Suprapubic skin (tissue), 4 donors: ENCODE measurements at places on chromosomes 2 and 18. TPM values are rescaled to one million over a fixed set of nuclear protein-coding genes. Genes with fewer than 3 reads are reported as not detected.

DNA sequence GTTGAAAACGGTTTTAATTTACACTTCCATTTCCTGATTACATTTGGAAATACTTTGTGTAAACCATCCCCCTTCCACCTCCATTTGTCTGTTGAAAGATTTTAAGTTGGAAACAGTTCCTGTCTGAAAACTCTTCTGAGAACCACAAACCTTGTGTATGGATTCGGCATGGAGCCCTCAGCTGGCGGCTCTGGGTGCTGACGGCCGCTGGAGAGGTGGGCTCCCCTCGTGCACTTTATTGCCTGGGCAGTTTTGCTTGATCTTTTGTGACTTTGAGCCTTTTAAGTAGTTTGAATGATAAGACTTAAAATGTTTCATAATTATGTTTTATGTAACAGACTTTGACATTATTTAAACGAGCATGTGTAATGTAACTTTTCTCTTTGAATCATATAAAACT lies 11.1 kb downstream of the KLF11 start:
- peaks cover 49% of the 10 kb centered on the region for H3K36me3 ChIP-seq
- no peak for DNase-seq
- H3K27me3 ChIP-seq, result no peaks in the 10 kb centered on the region
- peaks cover 24% of the 10 kb centered on the region for H3K4me1 ChIP-seq
- no peak overlapping the region for H3K27ac ChIP-seq

GRCh38 chr2:128273469-128274081 lies 45.1 kb downstream of the HS6ST1 start:
- H3K27ac ChIP-seq, result no peak overlapping the region
- peaks cover 30% of the 10 kb centered on the region for H3K4me1 ChIP-seq
- DNase-seq, result peak; percentile 76
- peaks cover 36% of the 10 kb centered on the region for H3K36me3 ChIP-seq
- no peaks in the 10 kb centered on the region for H3K27me3 ChIP-seq

GTF2A1L gene
- total RNA-seq, result 1.1 TPM

UGT1A8 gene
- total RNA-seq, result not detected

GRCh38 chr2:171386627-171387026 lies 47.2 kb downstream of the METTL8 start:
- H3K27ac ChIP-seq, result no peak overlapping the region
- H3K27me3 ChIP-seq, result no peaks in the 10 kb centered on the region
- DNase-seq, result no peak
- H3K4me1 ChIP-seq, result no peaks in the 10 kb centered on the region
- no peaks in the 10 kb centered on the region for H3K36me3 ChIP-seq

ALK gene
- not detected for total RNA-seq

IL36A gene
- total RNA-seq, result not detected

REG3A gene
- total RNA-seq, result 1.8 TPM

GRCh38 chr2:32678825-32679224 lies 51.0 kb downstream of the TTC27 start:
- no peak for DNase-seq
- H3K27me3 ChIP-seq, result no peaks in the 10 kb centered on the region
- no peaks in the 10 kb centered on the region for H3K4me1 ChIP-seq
- H3K36me3 ChIP-seq, result peaks cover 31% of the 10 kb centered on the region
- H3K27ac ChIP-seq, result no peak overlapping the region

- no peak overlapping the region for H3K27ac ChIP-seq
- no peak for DNase-seq
- no peaks in the 10 kb centered on the region for H3K36me3 ChIP-seq
- no peaks in the 10 kb centered on the region for H3K4me1 ChIP-seq
- no peaks in the 10 kb centered on the region for H3K27me3 ChIP-seq
These were observed 33.6 kb downstream of the PTPRM start for GRCh38 chr18:7600528-7601245.

SPR gene
- total RNA-seq, result 14.2 TPM

GRCh38 chr2:16553226-16553625 lies 112.4 kb downstream of the CYRIA start:
- H3K36me3 ChIP-seq, result peaks cover 9% of the 10 kb centered on the region
- H3K4me1 ChIP-seq, result no peaks in the 10 kb centered on the region
- H3K27ac ChIP-seq, result no peak overlapping the region
- H3K27me3 ChIP-seq, result no peaks in the 10 kb centered on the region

PROM2 gene
- 163 TPM for total RNA-seq

- peak; percentile 15 for DNase-seq
- no peaks in the 10 kb centered on the region for H3K36me3 ChIP-seq
These were observed 12.1 kb downstream of the ITGA6 start for GRCh38 chr2:172439509-172439860.

SCYGR2 gene
- not detected for total RNA-seq

DNA sequence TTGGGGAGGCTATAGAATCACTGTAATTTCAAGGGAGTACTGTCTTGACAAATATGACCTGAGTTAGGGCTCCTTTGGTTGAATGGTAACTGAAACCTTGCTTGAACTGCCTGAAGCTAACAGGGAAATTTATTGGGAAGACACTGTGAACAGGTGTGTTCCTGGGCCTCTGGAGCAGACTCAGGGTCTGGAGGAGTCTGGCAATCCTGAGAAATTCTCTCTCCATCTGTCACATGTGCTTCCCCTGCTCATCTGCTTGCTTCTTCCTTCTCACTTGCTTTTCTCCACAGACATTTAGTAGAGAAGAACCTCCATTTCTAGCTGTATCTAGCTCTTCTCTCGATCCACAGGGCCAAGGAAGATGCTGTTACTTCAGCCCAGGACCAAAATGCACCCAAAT lies 476.5 kb downstream of the LRP1B start:
- H3K27ac ChIP-seq, result no peak overlapping the region
- no peak overlapping the region for H3K4me3 ChIP-seq
- H3K27me3 ChIP-seq, result no peaks in the 10 kb centered on the region
- H3K36me3 ChIP-seq, result no peaks in the 10 kb centered on the region
